ENCODE measurements at places on chromosomes 3 and 15. TPM values are rescaled to one million over a fixed set of nuclear protein-coding genes. Genes with fewer than 3 reads are reported as not detected.

MOBP gene
- total RNA-seq = not detected

ZNF710 gene
- total RNA-seq = 9.0 TPM

FBXO40 gene
- not detected for total RNA-seq

GPR171 gene
- not detected for total RNA-seq

EXOG gene
- 5.9 TPM for total RNA-seq

OSTN gene
- total RNA-seq = not detected

NPAP1 gene
- total RNA-seq = not detected

GMPS gene
- 12.9 TPM for total RNA-seq

Data from dermis lymphatic vessel endothelial cell (primary cell).